Brain (organoid and tissue), 16 donors: ENCODE measurements at places on chromosomes 12 and 14.
A peak's percentile ranks its signal among the peaks of the same experiment; 100 is the strongest.

DNA sequence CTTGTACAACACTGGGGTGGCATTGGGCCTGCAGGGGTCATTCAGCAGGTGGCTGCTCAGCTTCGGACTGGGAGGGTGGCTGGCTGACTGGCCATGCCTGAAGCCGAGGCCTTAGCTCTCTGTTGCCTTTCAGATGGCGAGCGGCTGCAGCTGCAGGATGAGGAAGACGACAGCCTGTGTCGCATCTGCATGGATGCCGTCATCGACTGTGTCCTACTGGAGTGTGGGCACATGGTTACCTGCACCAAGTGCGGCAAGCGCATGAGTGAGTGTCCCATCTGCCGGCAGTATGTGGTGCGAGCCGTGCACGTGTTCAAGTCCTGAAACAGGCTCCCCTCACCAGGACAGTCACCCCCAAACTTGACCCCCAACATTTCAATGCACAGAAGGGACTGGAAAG, 23.3 kb downstream of the RNF34 start:
- no peak for DNase-seq

GRCh38 chr12:105922670-105923102, 216.1 kb downstream of the NUAK1 start:
- no peak for DNase-seq

DNA sequence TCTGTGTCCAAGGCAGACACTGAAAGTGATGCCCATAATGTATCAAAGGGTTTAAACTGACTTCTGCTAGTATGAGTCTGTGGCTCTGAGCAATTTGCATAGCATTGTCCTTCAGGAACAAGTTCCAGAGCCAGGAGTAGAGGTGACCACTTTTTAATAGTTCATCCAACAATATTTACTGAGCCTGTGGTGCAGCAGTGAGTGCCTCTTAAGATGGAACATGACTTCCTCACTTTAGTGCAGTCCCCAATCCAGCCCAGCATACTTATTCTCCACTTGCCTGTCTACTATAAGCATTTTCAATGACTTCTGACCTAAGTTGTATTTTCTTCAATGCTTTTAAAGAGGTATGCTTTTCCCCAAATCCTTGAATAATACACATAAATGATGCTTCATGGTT, 611.3 kb downstream of the MED13L start:
- DNase-seq: no peak

GRCh38 chr12:47828976-47829482, 9.3 kb upstream of the HDAC7 start:
- DNase-seq: no peak

DNA sequence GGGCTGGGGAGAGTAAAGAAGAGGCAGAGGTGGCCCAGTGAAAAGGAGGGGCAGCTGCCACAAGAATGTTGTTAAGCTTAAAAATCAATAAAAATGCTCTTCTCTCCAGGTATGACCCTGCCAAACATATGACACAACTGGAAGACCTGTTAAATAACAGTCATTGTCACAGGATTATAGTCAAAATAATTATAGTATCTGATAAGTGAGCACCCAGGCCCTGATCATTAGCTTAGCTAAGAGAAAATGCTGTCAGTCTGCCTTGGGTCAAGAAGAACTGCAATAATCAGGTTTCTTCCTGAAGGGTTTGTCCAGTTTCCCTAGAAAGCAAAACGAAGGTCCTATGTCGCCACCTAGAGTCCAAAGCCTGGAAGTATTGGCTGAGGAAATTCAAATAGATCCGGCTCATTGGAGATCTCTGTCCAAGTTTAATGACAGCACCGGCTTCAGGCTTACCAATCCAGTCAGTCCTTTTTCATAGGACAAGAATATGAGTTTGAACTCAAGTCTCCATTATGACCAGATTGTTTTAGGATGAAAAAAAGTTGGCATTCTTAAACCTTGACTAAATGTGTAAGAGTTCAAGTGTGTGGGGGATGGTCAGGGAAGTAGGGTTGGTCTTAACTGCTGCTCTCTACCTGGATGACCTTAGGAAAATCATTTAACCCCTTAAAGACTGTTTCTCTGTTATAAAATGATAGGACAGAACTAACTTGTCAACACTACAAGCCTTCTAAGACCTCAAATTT, 22.5 kb upstream of the NKX2-8 start:
- peak; percentile 94 for DNase-seq

- peak; percentile 80 for DNase-seq
Measured at GRCh38 chr12:19409376-19409775, 29.9 kb upstream of the AEBP2 start.

DNA sequence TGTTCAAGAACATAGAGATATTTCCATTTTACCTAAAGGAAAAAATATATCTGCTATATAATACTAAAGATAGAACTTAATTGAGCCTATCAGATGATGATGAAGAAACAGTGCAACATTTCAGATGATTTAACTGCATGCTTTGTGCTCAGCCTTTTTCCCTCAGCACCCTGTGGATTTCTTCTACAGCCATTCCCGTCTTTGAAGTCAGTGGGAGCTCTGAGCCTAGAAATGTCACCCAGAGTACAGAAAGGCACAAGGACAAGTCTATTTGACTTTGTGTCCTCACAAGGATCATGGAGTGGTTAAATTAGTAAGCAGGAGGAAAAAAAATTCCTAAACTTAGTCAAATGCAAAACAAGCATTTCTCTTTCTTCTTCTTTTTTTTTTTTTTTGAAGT, 994.0 kb upstream of the FLRT2 start:
- no peak for DNase-seq

- no peak for DNase-seq
Measured at GRCh38 chr12:120936197-120936596, 32.0 kb upstream of the SPPL3 start.

- DNase-seq: peak; percentile 89
Measured at GRCh38 chr14:70641548-70642302, at the start of gene TTC9. Gene TTC9, plus strand, starts transcription at chr14:70641916. Its CDS starts 214 bp downstream, at chr14:70642130.

GRCh38 chr12:104177336-104177662, 38.3 kb upstream of the TXNRD1 start:
- DNase-seq: no peak
